Neuronal stem cell (in vitro differentiated cells): ENCODE measurements at places on chromosomes 7 and 10.
A peak's percentile ranks its signal among the peaks of the same experiment; 100 is the strongest.

DNA sequence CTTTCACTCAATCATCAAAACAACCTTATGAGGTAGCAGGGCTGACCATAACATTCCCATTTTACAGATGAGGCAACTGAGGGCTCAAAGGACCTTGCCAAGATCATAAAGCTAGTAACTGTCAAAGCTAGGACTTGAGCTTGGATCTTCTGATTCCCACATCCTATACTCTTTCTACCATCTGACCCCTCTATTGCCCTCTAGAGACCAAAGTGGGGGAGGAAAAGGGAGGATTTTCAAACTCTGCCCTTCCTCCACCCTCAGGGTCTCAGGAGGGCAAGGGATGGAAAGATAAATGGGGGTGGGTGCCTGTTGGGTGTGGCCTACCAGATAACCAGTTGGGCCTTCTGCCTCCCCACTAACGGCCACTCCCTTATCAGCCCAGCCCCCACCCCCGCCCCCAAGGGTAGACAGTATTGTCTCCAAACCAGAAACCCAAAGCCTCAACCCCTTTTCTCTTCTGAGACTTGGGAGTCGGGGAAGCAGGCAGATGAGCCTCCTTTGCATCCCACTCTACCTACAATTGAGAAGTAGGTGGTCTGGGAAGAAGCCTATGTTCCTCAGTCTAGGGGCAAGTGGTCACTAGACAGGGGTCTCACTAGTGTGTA is 7.9 kb downstream of the LDB1 start:
- no peak for DNase-seq

DNA sequence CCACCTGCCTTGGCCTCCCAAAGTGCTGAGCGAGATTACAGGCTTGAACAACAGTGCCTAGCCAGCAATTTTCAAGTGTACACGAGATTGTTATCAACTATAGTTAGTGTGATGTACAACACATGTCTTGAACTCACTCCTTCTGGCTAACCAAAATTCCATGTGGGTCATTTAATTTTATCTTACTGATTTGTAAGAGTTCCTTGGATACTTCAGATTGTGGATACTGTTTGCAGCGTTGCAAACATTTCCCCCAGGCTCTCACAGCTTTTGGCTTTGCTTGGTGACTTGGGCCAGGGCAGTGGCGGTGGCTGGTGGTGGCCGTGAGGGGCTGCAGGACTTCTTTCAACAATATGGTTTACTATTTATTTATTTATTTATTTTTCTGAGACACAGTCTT is 8.5 kb upstream of the TMEM270 start:
- DNase-seq, result no peak

GRCh38 chr7:26543951-26544350 is 252.3 kb downstream of the SNX10 start:
- no peak for DNase-seq

GRCh38 chr10:18202680-18203460 is 62.6 kb downstream of the CACNB2 start:
- DNase-seq, result no peak

DNA sequence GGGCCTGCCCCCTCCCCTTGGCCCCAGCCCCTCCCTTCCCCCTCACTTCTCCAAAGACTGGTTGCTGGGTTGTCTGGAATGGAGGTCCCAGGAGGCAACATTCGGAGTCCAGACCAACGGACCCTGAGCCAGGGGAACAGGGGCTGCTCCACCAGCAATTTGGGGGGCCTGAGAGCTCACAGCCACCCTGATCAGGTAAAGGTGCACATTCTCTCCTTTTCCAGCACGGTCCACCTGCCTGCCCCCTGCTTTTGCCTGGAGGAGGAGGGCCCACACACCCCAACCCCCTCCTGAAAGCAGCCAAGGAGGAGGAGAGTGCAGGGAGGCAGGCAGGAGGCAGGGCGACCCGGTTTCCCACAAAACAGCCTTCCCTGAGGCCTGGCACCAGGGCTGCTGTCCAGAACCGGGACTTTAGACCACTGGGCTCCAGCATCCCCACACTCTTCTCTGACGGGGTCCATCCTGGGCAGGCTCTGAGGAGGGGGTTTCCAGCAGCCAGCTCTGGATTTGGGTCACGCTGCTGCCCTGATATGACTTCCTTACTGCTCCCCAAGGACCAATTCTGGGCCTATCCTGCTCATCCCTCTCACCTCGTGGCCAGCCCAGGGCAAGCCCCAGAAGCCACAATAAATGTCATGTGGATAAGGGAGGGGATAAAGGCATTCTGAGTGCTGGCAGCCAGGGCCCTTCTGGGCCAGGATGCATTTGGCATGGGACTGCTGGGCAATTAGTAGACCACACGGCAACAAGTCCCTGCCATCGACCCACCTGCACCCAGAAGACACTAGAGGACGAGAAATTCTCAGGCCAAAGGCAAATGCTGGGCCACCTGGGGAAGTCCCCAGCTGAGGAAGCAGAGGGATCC is 1.1 kb upstream of the CAMK2B start:
- no peak for DNase-seq

- no peak for DNase-seq
Observed at GRCh38 chr10:88830643-88831268, 20.9 kb downstream of the ANKRD22 start.

DNA sequence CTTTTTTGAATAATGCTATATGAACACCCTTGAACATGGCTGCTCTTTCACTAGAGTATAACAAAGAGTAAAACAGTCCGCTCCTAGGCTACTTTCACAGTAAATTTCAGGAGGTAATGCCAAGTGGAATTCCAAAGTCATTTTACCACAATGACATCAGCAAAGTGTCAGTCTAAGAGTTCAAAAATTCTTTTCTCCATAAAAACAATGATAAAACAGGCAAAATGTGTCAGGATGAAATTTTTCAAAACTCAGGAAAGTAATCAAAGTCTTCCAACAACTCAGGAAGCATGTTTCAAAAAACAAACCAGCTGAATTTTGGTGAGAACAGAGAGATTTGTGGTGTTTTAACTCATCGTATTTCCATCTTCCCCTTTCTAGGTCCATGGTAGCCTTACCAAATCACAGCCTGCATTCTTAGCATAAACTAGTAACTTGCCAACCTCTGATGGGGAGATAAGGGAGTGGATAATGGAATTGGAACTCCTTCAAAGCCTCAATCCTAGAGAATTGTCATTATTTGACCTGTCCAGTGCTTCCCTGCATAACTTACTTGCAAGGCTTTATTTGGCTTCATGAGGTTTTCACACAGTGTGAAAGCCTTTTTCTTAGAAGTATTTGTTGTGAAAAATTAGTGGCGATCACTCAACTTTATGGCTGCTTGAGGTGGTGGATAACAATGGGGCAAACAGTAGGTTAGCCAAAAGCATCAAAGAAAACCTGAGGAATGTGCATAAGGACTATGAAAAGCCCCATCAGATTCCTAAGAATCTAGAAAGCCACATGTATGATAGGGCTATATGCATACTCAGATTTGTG is 302.7 kb downstream of the HDAC9 start:
- DNase-seq, result no peak

DNA sequence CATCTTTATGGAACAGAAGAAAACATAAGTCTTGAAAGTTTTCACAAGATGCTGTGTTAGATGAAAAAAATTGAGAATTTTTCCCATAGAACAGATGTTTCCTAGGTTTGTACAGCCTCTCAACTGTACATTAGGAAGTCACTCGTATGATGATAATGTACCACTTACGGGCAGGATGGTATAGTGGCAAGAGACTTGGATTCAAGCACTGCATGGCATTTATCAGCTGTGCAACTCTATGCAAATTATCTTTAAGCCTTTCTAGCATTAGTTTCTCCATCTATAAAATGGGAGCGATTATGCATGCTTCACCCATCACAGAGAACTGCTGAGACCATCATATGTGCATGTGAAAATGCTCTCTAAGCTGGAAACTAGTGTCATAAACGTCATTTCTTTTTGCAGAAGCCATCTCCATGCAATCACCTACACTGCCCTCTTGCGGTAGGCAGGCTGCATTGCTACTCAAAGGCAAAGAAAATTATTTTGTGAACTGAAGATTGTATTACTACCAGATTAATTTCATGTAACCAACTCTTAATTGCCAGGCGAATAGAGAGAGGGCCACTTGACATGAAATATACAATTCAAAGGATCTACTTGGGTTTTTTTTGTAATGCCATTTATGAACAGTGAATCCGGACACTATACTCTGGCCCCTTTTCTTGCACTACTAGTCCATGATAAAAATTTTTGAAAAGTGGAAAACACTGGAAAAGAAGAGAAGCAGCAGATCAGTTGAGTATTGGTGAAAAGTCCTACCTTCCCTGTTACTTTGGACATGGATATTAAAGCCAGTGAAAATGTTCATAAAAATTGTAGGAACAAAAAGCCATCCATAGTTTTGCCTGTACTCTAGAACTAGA is 102.3 kb downstream of the JAZF1 start:
- DNase-seq, result no peak

DNA sequence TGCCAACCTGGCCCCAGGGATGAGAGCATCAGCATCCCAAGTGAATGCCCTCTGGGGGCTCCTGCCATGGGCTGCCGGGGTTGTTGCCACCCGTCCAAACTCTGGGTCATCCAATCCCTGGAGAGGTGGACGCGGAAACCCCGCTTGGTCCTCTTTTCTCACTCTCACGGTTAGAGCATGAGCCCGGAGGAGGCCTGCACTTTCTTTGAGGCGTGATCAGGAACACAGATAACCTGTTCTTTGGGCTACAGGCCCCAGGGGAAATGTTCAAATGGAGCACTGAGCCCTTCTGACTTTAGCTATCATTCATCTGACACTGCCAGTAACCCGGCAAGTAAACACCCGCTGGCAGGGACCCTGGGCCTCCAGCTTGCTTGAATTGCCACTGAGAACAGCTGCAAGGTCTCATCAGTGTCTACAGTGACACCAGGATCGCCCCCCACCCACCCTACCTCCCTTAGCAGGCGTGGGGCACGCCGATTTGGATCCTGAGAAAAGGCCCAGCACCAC is 29.4 kb upstream of the SLF2 start:
- DNase-seq, result no peak

DNA sequence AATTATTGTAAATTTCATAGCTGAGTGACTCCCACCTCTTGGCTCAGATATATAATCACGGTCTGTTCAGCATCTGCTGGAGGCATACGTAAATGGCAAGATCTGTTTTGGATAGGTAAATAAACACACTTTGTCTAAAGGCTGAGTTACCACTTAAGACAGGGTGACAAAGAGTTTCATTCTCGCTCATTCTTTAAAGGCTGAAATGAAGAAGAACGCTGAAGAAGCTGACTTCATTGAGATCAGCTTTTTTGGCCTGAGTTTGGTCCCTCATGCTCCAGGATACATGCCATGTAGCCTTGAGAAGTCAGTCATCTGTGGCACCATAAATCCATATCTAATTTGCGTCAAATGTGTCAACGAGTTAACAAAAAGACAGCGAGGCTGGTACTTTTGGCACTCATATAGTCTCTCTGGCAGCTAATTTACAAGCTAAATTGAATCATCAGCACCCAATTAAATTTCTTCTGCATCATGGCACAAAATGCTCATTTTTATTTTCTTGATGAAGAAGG is 309.9 kb downstream of the GPAM start:
- no peak for DNase-seq

DNA sequence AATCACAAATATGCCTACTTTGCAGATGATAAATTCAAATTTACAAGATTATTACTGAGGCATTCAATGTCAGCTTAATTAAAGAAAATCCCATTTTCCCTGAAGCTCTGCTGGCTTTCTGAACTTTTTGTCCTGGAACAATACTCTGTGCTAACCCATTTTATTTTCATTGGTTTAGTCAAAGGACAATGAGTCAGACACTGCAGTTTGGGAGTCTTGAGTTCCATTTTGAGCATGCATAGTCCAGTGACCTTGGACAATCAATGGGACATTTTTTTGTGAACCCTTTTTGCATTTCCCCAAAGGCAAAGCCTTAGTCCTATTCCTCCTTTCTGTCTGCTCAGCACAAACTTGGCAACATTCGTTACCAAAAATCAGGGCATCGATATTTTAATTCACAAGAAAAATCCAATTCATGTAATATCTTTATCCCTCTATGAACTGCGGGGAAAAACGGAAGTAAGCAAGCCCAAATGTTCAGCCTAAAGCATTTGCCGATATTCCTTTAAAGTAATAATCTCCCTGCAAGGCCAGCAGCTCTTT is 339.8 kb downstream of the RNLS start:
- no peak for DNase-seq

- DNase-seq, result peak; percentile 75
Observed at GRCh38 chr7:36390199-36391090, 783 bp downstream of the ANLN start.

- DNase-seq, result no peak
Observed at GRCh38 chr7:47576031-47576865, 5.7 kb downstream of the TNS3 start.

DNA sequence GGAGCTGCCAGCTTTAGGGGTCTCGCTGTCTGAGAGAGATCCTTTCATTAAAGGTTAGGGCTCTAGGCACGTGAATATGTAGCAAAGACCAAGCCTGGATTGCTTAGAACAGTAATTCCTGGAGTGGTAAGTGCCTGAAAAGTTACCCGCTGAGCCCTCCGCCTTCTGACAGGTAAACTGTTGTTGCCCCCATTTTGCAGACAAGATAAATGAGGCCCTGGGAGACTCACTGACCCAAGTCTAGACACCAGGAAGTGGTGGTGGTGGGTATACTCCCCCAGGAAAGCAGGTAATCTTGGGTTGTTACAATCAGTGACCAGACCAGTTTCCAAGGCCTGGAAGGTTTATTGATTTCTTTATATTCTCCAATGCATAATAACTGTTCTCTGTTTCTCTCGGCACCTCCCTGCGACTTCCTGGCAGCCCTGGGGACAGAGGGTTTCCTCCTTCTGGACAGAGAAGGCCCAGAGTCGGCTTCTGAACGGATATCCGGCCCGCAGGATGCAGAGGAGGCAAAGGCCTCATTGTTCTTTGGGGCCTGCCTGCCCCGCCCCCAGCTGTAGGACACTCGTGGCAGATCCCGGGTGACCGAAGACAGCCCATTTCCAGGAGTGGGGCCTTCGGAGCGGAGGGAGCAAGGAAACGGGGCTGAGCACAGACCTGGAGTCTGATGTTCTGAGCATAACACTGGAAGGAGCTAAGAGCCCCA is 1.3 kb upstream of the GRK5 start:
- no peak for DNase-seq
